ENCODE measurements at places on chromosomes 12 and 14.
A peak's percentile ranks its signal among the peaks of the same experiment; 100 is the strongest.

DNA sequence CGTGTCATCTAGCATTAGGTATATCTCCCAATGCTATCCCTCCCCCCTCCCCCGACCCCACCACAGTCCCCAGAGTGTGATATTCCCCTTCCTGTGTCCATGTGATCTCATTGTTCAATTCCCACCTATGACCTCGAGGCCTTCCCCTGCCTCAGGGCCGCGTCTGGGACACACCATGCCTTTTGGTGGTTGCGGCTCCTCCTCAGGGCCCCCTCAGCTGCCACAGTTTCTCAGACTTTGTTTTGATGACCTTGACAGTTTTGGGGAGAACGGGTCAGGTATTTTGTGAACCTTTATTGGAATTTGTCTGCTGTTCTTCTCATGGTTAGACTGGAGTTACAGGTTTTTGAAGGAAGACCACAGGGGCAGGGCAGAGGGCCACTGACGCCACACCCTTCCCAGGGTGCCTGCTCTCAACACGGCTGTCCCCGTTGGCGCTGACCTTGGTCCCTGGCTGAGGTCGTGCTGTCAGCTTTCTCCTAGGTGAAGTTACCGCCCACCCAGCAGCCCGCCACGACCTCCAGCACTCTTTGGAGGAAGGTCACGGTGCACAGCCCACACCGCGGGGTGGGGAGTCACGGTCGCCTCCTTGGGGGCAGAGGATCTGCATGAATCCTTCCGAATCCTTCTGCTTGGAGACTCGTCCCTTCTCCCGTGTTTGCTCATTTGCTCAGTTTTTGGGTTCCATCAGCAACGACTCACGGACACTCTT is 130.5 kb downstream of the KIF26A start:
- DNase-seq: no peak

- DNase-seq: no peak
These were observed 513.4 kb downstream of the MED13L start for GRCh38 chr12:115763982-115764621.

- peak; percentile 67 for DNase-seq
These were observed 95.7 kb downstream of the RFLNA start for GRCh38 chr12:124390442-124391097.

DNA sequence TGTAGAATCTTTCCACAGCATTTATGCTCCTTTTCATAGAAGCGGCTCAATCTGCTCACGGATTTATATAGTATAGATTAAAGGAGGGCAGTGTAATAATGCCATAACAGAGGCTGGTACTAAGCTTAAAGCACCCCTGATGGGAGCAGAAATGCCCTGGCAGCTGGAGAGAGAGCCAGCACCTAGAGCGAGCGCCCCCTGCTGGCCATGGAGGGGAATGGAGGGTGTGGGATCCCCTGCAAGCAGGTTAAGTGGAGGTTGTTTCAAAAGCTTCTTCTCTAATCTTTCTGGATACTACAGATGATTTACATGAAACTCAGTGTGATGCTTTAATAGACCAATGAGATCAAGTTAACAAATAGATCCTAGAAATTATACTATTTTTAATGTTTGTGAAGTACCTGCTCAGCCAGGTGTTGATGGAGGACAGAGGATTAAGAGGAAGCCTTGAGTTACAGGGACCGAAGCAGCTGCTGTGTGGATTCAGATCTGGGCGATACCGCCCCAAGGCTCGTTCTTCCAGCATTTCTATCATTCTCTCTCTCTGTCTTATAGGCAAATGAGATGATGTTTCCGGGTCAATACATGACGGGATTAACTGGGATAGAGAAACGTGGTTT is 1519.3 kb upstream of the TMEM132C start:
- no peak for DNase-seq

DNA sequence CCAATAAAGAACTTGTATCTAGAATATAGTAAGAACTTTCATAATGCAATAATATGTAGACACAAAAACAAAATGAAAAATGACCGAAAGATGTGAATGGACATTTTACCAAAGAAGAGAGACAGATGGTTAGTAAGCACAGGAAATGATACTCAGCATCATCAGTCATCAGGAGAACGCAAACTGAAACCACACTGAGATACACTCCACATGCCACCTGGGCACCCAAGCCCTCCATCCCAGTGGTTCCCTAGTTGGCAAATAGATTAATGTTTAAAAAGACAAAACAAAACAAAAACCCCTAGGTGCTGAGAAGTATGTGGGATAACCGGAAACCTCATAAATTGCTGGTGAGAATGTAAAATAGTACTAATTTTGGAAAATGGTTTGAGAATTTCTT is 26.8 kb upstream of the VPS33A start:
- no peak for DNase-seq

DNA sequence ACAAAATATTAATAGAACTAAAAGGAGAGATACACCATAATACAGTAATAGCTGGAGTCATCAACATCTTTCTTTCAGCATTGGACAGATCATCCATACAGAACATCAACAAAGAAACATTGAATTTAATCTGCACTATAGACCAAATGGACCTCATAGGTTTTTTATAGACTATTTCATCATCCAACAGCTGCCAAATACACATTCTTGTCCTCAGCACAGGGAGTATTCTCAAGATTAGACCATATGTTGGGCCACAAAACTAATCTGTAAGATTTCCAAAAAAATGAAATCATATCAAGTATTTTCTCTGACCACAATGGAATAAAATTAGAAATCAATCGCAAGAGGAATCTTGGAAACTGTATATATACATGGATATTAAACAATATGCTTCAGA is 86.9 kb downstream of the FSCB start:
- no peak for DNase-seq

GRCh38 chr12:67890726-67891258 is 98.5 kb upstream of the IFNG-AS1 start:
- no peak for DNase-seq

- DNase-seq: peak; percentile 27
These were observed 83.0 kb upstream of the FAR2 start for GRCh38 chr12:29066011-29066588.

DNA sequence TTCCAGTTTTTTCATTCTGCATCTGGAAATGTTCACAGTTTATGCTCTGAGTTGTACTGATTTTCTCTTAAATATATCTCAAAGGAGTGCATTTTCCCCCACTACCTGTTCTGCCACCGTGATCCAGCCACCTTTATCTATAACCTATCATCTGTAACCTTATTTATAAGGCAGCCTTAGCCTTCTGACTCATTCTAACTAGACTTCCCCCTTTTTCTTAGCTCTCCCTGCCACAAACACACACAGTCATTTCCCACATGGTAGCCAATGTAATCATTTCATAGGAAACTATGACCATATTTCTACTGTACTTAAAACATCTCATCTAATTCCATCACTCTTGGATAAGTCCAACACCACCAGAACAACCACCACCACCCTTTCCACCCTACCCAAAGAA is 10.8 kb upstream of the GYS2 start:
- no peak for DNase-seq
